ENCODE measurements at places on chromosomes 6 and 20. TPM values are rescaled to one million over a fixed set of nuclear protein-coding genes. Genes with fewer than 3 reads are reported as not detected.

The LY6G6C gene
- not detected for total RNA-seq

The C20orf141 gene
- not detected for total RNA-seq

The HLA-DQA2 gene
- not detected for total RNA-seq

The PROKR2 gene
- total RNA-seq: not detected

The PRDM13 gene
- total RNA-seq: not detected

The TENT5A gene
- 101 TPM for total RNA-seq

The CDKN1A gene
- 246 TPM for total RNA-seq

The CHMP4B gene
- total RNA-seq: 95.1 TPM

The COX4I2 gene
- 3.6 TPM for total RNA-seq

The DEK gene
- 81.3 TPM for total RNA-seq

The WFDC10B gene
- not detected for total RNA-seq

The EYA4 gene
- total RNA-seq: 1.8 TPM

The FOXC1 gene
- total RNA-seq: 1.1 TPM

The ISM1 gene
- 1.7 TPM for total RNA-seq

The MEI4 gene
- total RNA-seq: 0.27 TPM

The NCOA3 gene
- total RNA-seq: 27.0 TPM

The BTNL2 gene
- total RNA-seq: not detected

The OPN5 gene
- not detected for total RNA-seq

The DNAH8 gene
- 0.03 TPM for total RNA-seq

The PTP4A1 gene
- 213 TPM for total RNA-seq

The SLC22A2 gene
- total RNA-seq: 0.43 TPM

The APCDD1L gene
- 0.23 TPM for total RNA-seq

The MAFB gene
- 3.7 TPM for total RNA-seq

The MARCKS gene
- 129 TPM for total RNA-seq

The KCNK16 gene
- not detected for total RNA-seq

The LAMA5 gene
- 44.6 TPM for total RNA-seq

The SUN5 gene
- not detected for total RNA-seq

The ORC3 gene
- 24.2 TPM for total RNA-seq

The SLX4IP gene
- total RNA-seq: 4.7 TPM

The CCR6 gene
- total RNA-seq: 2.0 TPM

The RSPH9 gene
- 0.73 TPM for total RNA-seq

The BMP7 gene
- 12.8 TPM for total RNA-seq

The SALL4 gene
- total RNA-seq: 12.7 TPM

The BMP6 gene
- 4.3 TPM for total RNA-seq

The DLK2 gene
- total RNA-seq: 0.33 TPM

The BRPF3 gene
- total RNA-seq: 33.7 TPM

The TMEM170B gene
- total RNA-seq: 5.1 TPM

The SNAP25 gene
- total RNA-seq: 3.6 TPM

The AIF1 gene
- total RNA-seq: 4.6 TPM

The CAP2 gene
- total RNA-seq: 6.5 TPM

The TP53TG5 gene
- total RNA-seq: not detected

The BMP2 gene
- 72.0 TPM for total RNA-seq

The METTL24 gene
- 3.2 TPM for total RNA-seq

The SMPDL3A gene
- 126 TPM for total RNA-seq

The GSTA2 gene
- total RNA-seq: 441 TPM

The SYCP2L gene
- 1.00 TPM for total RNA-seq

The REM1 gene
- 0.08 TPM for total RNA-seq

The SIRPB1 gene
- total RNA-seq: 0.12 TPM

The HLA-DRA gene
- 3.7 TPM for total RNA-seq

The FBXL4 gene
- 31.0 TPM for total RNA-seq

The ADGRF4 gene
- 9.2 TPM for total RNA-seq

The TRIM31 gene
- total RNA-seq: 6.3 TPM
